ENCODE measurements at places on chromosomes 2 and 18. TPM values are rescaled to one million over a fixed set of nuclear protein-coding genes. Genes with fewer than 3 reads are reported as not detected.

DNA sequence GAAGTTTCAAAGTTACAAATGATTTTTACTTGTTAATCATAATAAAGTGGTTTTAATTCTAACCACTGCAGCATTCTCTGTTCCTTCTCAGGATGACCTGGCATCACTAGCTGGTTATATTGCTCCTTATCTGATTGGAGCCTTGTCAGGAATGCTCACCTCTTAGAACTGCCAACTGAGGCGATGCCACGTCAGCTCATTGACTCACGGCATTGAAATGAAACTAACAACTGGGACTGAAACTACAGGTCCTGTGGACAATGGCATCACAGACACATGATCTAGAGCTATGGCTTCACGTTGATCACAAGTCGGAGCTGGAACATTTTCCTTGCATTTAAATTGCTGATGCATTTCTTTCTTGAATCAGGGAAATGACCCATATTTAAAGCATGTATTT lies 54.9 kb upstream of the MAP2 start:
- peak; percentile 8 for DNase-seq

The ERLEC1 gene
- polyA plus RNA-seq: 74.6 TPM

DNA sequence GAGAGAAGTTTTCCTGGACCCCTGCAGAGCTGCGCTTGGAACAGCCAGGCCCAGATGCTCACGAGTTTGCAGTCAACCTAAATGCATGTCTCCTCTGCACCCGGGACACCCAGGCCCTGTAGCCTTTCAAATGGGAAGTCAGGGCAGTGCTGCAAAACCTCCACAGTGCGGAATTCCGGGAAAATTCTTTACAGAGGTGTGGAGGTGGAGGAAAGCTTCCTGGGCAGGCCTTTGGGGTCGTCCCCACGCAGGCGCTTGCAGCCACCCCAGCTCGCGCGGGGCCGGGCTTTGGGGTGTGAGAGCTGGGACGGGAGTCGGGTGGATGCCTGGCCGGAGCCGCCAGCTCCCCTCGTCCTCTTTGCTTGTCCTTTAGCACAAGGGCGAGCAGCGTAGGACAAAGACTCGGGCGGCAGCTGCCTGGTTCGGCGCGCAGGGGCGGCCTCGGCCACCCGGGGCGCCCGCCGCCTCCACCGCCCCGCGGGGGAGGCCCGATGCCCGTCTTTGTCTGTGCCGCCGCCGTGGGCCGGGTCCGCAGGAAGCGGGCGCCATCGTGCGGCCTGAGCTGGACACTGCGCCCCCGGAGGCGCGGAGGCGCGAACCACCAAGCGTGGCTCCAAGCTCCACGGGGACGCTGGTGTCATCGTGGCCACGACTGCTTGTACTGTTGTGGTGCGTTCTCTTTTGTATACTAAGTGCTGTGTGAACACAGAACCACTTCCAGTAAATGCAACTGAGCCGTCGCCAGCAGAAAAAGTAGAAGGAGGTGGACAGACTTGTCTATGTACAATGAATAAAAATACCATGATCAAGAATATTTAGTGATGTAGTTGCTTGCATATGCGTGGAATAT lies 28.2 kb upstream of the BCL11A start:
- DNase-seq: no peak

DNA sequence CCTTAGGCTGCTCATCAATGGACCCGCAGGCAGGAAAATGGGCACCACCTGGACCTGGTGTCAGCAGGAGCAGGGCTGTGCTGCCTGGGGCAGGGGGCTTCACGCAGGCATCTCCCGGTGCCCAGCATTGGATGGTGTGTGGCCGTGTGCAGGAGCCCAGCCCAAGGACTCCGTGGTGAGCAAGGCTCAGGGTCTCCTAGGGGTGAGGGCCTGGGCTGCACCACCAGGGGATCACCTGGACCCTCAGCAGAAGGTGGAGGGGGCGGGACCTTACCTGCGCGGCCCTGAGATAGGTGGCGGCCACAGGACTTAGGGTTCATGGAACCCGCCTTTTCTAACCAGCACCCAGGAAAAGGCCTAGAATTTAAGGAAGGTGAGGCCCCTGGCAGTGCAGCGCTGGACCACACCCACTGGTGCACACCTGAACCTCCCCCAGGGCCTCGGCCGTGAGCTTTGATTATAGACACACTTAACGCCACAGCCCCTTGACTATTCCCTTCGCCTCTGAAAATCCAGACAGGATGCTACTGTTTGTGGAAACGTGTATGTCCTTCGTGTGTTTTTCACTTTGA lies 89.0 kb downstream of the TMEM18 start:
- DNase-seq: no peak

DNA sequence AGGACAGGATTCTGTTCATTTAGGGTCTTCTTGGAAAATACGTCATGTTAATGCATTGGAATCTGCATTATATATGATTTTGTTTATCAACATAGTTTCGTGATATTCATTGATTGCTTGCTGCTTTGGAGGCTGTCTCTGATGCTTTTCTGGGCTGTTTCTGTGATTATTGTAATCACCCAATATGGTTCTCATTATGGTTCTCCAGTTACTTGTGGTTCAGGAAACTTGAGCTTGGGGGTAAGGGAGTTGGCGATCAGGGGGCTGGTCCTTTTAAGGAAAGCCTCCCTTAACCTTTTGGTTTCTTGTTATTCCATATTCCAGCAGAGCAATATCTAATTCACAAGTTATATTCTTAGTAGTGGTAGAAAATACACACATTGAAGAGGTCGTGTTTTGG lies 17.4 kb upstream of the STON1 start:
- no peak for DNase-seq

- no peak for DNase-seq
These were observed 22.7 kb downstream of the RHOB start for GRCh38 chr2:20469595-20469994.

GRCh38 chr2:19897623-19898245 lies 4.0 kb downstream of the TTC32 start:
- DNase-seq: no peak

The CTDSP1 gene
- 131 TPM for polyA plus RNA-seq

The CCDC142 gene
- 16.7 TPM for polyA plus RNA-seq

The LYPD1 gene
- 107 TPM for polyA plus RNA-seq

DNA sequence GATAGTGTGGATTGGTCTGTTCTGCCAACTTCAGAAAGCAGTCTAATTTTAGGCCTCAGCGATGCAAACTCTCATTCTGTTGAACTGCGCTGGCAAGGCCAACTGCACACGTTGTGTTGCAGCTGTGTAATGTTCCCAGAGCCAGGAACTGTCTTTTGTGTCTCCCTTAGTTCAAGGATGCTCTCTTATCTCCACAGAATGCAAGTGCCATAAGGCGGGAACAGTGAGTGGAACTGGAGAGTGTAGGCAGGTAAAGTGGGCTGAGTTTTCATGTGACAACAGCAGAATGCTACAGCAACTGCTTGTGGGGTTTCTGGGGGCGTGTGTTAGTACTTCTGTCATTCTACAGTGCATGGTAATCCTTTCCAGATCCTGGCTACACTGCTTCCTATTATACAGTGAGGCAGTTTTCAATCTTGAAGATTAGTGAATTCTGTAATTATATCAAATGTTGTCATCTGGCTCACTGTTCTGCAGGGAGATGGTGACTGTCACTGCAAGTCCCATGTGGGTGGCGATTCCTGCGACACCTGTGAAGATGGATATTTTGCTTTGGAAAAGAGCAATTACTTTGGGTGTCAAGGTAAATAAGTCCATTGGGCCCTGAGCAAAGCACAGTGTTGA lies 125.8 kb downstream of the LAMA3 start:
- no peak for DNase-seq

The ANKAR gene
- 8.8 TPM for polyA plus RNA-seq

The C2orf78 gene
- not detected for polyA plus RNA-seq

DNA sequence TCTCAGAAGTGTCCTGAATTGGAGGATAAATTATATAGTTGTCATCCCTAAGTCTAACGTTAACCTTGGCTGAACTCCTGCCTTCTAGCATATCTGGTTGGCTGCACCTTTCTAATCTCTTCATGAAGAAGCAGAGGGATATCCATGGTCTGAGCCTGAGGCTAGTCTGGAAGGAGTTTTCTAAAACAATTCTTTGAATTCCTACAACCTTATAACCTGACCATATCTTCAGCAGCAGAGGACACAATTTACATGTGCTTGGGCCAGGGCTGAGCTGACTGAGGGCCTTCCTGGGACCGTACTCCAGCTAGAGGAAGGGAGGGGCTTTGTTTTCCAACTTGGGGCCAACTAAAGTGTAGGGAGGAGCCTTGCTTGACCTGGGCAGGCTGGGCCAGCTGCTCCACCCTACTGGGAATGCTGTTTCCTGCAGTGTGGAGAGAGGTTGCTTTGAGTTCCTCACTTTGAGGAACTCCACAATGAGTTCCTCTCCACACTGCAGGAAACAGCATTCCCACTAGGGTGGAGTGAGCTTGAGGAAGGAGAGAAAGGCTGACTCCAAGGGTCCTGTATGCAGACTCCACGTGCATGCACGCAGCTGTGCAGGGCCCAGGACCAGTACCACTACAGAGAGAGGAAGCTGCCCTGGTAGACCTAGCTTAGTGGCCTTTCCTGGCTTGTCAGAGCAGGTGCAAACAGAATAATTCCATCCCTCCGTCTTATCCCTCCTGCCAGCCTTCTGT lies 19.6 kb downstream of the CEP68 start:
- DNase-seq: no peak

The PDE11A gene
- 5.9 TPM for polyA plus RNA-seq

GRCh38 chr18:51193621-51194287 lies 3.7 kb downstream of the MEX3C start:
- DNase-seq: no peak

The INPP1 gene
- 13.4 TPM for polyA plus RNA-seq

- DNase-seq: no peak
These were observed 10.4 kb upstream of the DNAH7 start for GRCh38 chr2:196079052-196079451.

The EGR4 gene
- polyA plus RNA-seq: not detected

The GULP1 gene
- 77.3 TPM for polyA plus RNA-seq

GRCh38 chr2:46983065-46983801 lies 67.6 kb upstream of the MCFD2 start:
- DNase-seq: no peak

- no peak for DNase-seq
These were observed 1.5 kb downstream of the DLX2 start for GRCh38 chr2:172100935-172101820.

The COLEC12 gene
- polyA plus RNA-seq: 31.7 TPM

The TGIF1 gene
- polyA plus RNA-seq: 89.4 TPM

DNA sequence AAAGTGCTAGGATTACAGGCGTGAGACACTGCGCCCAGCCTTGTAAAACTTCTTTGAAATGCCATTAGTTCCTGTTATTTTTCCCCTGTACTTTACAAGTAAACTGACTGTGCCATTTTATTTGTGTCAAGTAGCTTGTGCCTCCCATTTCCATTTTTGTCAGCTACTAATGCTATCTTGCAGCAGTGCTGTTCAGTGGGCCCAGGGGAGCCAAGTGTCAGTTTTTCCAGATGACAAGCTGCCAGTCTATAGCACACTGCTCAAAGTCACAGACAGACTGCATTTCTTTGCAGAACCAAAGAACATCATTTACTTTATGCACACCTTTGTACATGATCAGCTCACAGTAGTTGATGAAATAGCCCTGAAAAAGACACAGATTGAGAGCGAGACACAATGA lies 901.3 kb upstream of the CDH2 start:
- DNase-seq: no peak

The MLPH gene
- polyA plus RNA-seq: 2.1 TPM

The GAREM1 gene
- polyA plus RNA-seq: 10.6 TPM

GRCh38 chr2:196434217-196434616 lies 205.3 kb upstream of the CCDC150 start:
- no peak for DNase-seq

- DNase-seq: no peak
These were observed 1.7 kb upstream of the RPE start for GRCh38 chr2:210000464-210001324.

DNA sequence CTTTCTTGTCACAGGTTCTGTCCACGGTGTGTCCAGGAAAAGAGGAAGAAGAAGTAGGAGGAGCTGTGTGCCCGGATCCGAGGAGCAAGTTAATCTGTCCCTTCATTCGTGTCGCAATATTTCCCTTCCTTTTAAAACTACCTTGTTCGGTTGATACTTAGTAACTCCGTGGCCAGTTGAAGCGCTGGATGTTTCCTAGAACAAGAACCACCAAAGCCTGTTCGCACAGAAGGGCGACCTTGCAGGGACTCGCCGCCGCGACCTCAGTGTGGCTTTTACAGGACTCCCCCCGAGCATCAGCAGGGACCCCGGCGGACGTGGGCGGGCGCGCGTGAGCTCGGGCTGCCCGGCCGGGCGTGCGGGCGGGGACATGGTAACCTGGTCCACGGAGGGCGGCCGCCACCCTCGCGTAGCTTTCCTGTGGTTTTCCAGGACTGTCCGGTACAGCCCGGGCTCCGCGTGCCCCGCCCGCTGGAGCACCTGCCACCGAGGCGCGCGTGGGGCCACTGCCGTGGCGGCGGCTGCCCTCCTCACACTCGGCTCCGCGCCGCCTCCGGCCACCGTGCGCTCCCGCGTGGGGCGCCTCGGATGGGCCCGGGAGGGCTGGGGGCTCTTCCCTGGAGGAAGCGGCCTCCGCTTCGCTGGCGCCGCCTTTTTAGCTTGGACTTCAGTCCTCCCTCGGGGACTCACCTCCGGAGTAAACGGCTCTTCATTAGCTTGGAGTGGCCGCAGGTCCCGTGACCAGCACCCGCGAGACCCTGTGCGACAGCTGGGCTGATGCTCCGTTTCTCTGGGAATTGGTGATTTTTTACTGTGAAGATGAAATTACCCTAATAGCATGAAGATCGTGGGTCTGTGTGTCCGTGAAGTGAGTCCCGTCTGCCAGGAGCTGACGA lies 9.2 kb upstream of the D2HGDH start:
- DNase-seq: no peak

GRCh38 chr2:127951026-127951425 lies 65.3 kb upstream of the AMMECR1L start:
- no peak for DNase-seq

GRCh38 chr2:195813421-195813820 lies 156.4 kb downstream of the SLC39A10 start:
- no peak for DNase-seq

The KCNG3 gene
- polyA plus RNA-seq: 2.3 TPM

The GPR75 gene
- polyA plus RNA-seq: 2.3 TPM

DNA sequence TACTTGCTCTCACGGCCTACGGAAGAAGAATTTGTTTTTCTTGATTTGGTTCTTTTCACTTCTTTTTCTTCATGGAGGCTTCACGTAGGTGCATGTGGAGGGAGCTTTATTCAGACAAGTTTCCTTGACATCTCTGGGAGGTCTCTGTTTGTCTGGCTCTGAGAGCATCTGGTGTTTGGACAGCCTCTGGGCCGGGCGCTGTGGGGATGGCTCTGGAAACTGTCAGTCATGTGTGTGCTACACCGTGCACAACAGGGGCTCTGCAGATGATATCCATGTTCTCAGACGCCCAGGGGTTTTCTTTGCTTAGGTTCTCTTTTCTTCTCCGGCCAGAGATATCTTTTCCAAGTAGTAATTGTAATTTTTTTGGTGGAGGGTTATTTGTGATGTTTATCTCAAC lies 130.7 kb downstream of the SH3RF3 start:
- DNase-seq: no peak

GRCh38 chr2:10911291-10912075 lies at the start of gene KCNF1:
Gene KCNF1, plus strand, starts transcription at chr2:10911934. Its CDS starts 493 bp downstream, at chr2:10912427.
- DNase-seq: no peak

DNA sequence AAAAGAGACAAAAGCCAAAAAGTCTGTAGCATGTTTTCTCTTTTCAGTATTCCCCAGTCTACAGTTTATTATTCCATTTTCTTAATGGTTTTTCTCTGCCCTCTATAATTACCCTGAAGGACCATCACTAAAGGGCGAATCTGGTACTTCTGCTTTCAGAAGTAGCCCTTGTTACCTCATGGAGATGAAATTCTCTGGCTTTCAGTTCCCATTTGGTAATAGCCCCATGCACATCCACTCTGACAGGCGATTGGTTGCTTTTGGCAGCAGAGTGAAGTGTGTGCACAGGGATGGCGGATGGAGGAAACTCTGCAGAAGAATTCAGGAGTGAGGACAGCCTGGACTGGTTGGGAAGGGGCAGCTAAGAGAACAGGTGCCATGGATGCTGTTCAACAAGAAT lies 66.3 kb upstream of the NABP1 start:
- DNase-seq: no peak

The RAB27B gene
- 6.0 TPM for polyA plus RNA-seq

The RAB17 gene
- 9.5 TPM for polyA plus RNA-seq
